ENCODE measurements at places on chromosomes 7 and 10.

- no peaks in the 10 kb centered on the region for H3K4me1 ChIP-seq
- DNase-seq = no peak
- H3K27ac ChIP-seq = no peak overlapping the region
- H3K27me3 ChIP-seq = no peaks in the 10 kb centered on the region
- no peaks in the 10 kb centered on the region for H3K36me3 ChIP-seq
- no peak overlapping the region for H3K4me3 ChIP-seq
Observed at GRCh38 chr7:131905471-131905973, 349.1 kb upstream of the PODXL start.

DNA sequence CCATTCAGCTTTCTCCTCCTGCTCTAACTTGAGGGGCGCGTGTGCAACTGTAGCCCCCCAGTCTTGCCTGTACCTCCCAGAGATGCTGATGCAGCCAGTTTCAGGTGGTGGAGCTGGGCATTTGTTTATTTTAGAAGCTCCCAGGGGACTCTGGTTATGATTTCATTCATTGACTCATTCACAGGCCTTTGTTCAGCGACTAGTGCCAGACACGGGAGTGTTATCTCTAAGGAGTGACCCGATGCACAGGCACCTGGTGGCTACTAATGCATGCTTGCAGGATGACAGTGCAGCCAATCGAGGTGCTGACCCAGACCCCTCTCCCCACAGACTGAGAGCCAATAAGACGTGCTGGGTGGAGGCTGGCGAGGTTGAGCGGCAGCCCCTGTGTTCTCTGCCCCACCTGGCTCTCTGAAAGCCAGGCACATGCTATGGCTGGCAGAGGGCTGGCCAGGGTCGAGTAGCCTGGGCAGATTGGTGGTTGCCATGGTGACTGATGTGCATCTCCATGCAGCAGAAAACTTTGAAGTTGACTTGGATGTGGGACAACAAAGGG, 19.7 kb upstream of the SLC18A2 start:
- no peak overlapping the region for H3K4me3 ChIP-seq
- DNase-seq = no peak
- H3K4me1 ChIP-seq = peaks cover 5% of the 10 kb centered on the region
- no peaks in the 10 kb centered on the region for H3K27me3 ChIP-seq

- no peaks in the 10 kb centered on the region for H3K4me1 ChIP-seq
- H3K27ac ChIP-seq = no peak overlapping the region
- DNase-seq = no peak
Observed at GRCh38 chr10:124057601-124058000, 35.8 kb downstream of the CHST15 start.

DNA sequence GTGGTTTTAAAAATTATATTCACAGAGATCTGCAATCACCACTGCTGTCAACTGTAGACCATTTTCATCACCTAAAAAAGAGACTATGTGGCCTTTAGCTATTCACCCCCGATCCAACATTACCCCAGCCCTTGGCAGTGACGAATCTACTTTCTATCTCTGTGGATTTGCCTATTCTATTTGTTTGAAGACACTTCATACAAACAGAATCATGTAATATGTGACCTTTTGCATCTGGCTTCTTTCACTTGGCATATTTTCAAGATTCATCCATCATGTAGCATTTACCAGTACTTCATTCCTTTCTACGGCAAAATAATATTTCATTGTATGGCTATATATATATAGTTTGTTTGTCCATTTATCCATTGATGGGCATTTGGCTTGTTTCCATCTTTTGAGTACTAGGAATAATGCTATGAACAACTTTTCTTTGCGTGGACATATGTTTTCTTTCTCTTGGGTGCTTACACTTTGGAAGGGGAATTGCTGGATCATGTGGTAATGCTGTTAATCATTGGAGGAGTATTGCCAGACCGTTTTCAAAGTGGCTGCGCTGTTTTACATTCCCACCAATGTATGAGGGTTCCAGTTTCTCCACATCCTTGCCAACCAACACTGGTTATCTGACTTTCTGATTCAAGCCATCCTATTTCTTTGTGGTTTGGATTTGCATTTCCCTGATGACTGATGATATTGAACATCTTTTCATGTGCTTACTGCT, 22.3 kb downstream of the ADAMTS14 start:
- H3K4me3 ChIP-seq = no peak overlapping the region
- no peaks in the 10 kb centered on the region for H3K27me3 ChIP-seq
- no peak overlapping the region for H3K27ac ChIP-seq
- H3K36me3 ChIP-seq = no peaks in the 10 kb centered on the region

DNA sequence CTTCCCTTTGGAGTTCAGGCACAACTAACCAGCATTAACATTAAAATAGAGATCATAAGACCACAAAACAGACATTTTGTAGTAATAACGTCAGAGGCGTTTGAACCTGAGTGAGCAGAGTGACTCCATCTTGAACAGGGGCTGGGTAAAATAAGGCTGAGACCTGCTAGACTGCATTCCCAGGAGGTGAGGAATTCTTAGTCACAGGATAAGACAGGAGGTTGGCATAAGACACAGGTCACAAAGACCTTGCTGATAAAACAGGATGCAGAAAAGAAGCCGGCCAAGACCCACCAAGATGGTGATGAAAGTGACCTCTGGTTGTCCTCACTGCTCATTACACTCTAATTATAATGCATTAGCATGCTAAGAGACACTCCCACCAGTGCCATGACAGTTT, 493.2 kb upstream of the AUTS2 start:
- H3K4me3 ChIP-seq = no peak overlapping the region
- DNase-seq = no peak
- no peaks in the 10 kb centered on the region for H3K27me3 ChIP-seq
- no peak overlapping the region for H3K27ac ChIP-seq
- H3K4me1 ChIP-seq = no peaks in the 10 kb centered on the region

- no peak overlapping the region for H3K4me3 ChIP-seq
- H3K4me1 ChIP-seq = peaks cover 13% of the 10 kb centered on the region
- no peaks in the 10 kb centered on the region for H3K36me3 ChIP-seq
- no peaks in the 10 kb centered on the region for H3K27me3 ChIP-seq
- DNase-seq = no peak
Observed at GRCh38 chr7:124996778-124997177, 67.2 kb upstream of the POT1 start.

DNA sequence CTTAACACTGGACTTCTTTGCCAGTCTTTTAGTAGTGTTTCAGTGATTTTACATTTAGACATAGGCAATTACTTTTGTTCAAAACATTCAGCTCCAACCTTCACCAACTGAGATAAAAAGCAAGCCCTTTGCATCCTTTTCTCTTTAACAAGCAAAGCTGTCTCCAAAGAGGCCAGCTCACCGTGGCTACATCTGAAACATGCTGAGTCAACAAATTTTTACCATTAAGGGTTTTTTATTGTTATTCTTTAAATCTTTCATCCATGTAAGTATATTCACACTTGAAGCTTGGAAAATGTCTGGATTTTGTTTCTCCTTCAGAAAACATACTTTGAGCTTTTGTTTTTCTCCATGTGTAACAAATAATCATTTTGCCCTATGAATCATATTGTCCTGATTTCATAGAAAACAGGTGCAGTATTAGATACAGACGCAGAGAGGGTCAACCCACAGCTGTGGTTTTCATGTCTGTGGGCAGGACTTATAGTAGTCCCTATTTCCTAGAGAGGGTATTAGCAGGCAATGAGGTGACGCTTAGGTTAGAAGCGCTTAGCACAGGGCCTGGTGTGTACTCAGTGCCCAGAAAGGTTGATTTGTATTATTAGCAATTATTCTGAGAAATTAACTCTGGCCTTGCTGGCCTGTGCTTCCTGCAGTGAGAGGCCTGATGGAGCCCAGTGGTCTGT, 99.5 kb downstream of the MKI67 start:
- no peaks in the 10 kb centered on the region for H3K36me3 ChIP-seq
- no peaks in the 10 kb centered on the region for H3K4me1 ChIP-seq
- H3K4me3 ChIP-seq = no peak overlapping the region
- no peaks in the 10 kb centered on the region for H3K27me3 ChIP-seq
- no peak for DNase-seq
- no peak overlapping the region for H3K27ac ChIP-seq

GRCh38 chr7:55130395-55131141, 111.8 kb downstream of the EGFR start:
- H3K4me3 ChIP-seq = peak overlapping the region; percentile 26
- DNase-seq = no peak
- H3K36me3 ChIP-seq = no peaks in the 10 kb centered on the region

DNA sequence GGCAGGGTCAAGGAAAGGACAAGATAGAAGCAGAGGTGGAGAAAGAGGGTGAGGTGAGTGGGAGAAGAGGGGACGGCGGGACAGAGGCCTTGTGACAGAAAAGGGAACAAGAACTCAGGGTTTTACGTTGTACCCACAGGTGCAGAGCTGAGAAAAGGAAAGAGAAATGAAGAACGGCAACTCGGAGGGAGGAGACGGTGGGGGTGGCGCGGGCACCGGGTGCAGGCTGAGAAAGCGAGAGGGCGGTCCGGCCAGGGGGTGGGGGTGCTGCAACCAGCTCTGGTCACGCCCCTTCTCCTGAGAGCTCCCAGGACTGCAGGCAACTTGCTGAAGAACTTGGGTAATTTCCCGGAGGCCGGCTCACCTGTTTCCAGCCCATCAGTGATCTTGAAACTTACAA, 65.3 kb downstream of the CARD11 start:
- DNase-seq = no peak
- H3K27me3 ChIP-seq = no peaks in the 10 kb centered on the region
- no peaks in the 10 kb centered on the region for H3K36me3 ChIP-seq
- peak overlapping the region; percentile 46 for H3K4me3 ChIP-seq

GRCh38 chr10:6141296-6142151, 52.7 kb downstream of the RBM17 start:
- no peak for DNase-seq
- peak overlapping the region; percentile 24 for H3K27ac ChIP-seq
- peaks cover 8% of the 10 kb centered on the region for H3K4me1 ChIP-seq
- no peaks in the 10 kb centered on the region for H3K36me3 ChIP-seq

- no peaks in the 10 kb centered on the region for H3K27me3 ChIP-seq
- no peaks in the 10 kb centered on the region for H3K4me1 ChIP-seq
- no peak overlapping the region for H3K4me3 ChIP-seq
- H3K36me3 ChIP-seq = no peaks in the 10 kb centered on the region
- DNase-seq = no peak
Observed at GRCh38 chr7:36777062-36777461, 52.8 kb upstream of the AOAH start.

DNA sequence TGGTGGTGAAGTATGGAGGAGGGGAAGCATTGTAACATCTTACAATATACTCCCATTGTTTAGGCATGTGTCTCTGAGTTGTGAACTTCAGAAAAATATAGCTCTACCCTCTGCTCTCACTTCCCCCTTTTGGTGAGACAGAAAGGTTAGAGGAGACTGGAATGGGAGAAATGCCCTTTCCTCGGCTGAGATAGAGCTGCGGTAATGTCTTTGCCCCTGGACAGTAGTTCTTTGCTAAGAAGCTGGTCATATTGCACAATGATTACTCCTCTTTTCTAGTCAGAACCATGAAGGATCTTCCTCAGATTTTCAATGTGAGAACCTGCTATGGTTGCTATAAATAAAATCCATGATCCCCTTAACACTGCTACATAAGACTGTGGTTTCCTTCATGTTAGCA, 171.0 kb downstream of the SEM1 start:
- no peak overlapping the region for H3K27ac ChIP-seq
- no peaks in the 10 kb centered on the region for H3K27me3 ChIP-seq
- no peaks in the 10 kb centered on the region for H3K4me1 ChIP-seq
- no peak for DNase-seq
- H3K36me3 ChIP-seq = no peaks in the 10 kb centered on the region
- no peak overlapping the region for H3K4me3 ChIP-seq

DNA sequence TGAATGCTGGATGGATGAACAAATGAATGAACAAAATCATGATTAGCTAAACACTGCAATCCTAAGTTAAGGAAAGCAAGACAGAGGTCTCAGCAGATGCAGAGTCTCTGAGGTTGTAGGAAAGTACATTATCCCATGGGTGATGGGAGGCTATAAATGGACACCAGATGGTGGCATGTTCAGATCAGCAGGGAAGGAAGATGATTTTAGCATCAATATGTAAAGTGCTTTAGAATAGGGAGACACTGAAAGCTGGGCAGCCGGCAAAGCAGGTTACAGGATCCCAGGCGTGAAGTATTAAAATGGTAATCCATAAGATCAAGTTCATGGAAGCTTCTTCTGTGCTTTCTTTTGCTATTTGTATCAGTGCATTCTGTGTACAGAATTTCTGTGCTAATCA, 7.9 kb upstream of the RAPGEF5 start:
- H3K36me3 ChIP-seq = no peaks in the 10 kb centered on the region
- H3K27ac ChIP-seq = no peak overlapping the region
- H3K4me3 ChIP-seq = no peak overlapping the region
- H3K4me1 ChIP-seq = no peaks in the 10 kb centered on the region

- no peak overlapping the region for H3K4me3 ChIP-seq
- H3K27me3 ChIP-seq = no peaks in the 10 kb centered on the region
- no peaks in the 10 kb centered on the region for H3K36me3 ChIP-seq
- no peaks in the 10 kb centered on the region for H3K4me1 ChIP-seq
Observed at GRCh38 chr7:123528265-123528664, 6.1 kb downstream of the IQUB start.

- no peak for DNase-seq
- H3K27ac ChIP-seq = no peak overlapping the region
- no peaks in the 10 kb centered on the region for H3K4me1 ChIP-seq
- no peaks in the 10 kb centered on the region for H3K27me3 ChIP-seq
- H3K4me3 ChIP-seq = no peak overlapping the region
Observed at GRCh38 chr7:44275146-44275545, 50.2 kb downstream of the CAMK2B start.

GRCh38 chr7:88299126-88299525, 7.6 kb downstream of the STEAP4 start:
- no peaks in the 10 kb centered on the region for H3K36me3 ChIP-seq
- H3K4me3 ChIP-seq = no peak overlapping the region
- no peak for DNase-seq
- no peaks in the 10 kb centered on the region for H3K4me1 ChIP-seq
- H3K27me3 ChIP-seq = no peaks in the 10 kb centered on the region

DNA sequence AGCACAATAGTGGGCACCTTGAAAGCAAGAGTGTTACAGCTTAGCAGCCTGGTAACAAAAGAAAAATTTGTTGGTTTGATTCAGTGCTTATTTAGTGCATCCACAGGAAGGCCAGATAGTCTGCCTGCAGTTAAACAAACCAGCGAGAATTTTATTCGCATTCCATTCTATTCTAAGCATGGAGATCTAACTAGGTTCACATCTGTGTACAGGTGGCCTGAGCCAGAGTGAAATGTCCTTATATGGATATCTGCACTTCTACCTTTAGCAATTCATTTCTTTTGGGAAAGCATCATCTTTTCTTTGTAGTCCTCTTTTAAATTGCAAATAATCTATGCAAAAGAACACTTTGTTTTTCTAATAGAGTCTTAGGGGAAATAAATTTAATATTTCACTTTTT, 659.0 kb upstream of the FZD8 start:
- H3K36me3 ChIP-seq = no peaks in the 10 kb centered on the region
- no peak for DNase-seq
- no peaks in the 10 kb centered on the region for H3K27me3 ChIP-seq
- no peak overlapping the region for H3K27ac ChIP-seq
- no peak overlapping the region for H3K4me3 ChIP-seq

DNA sequence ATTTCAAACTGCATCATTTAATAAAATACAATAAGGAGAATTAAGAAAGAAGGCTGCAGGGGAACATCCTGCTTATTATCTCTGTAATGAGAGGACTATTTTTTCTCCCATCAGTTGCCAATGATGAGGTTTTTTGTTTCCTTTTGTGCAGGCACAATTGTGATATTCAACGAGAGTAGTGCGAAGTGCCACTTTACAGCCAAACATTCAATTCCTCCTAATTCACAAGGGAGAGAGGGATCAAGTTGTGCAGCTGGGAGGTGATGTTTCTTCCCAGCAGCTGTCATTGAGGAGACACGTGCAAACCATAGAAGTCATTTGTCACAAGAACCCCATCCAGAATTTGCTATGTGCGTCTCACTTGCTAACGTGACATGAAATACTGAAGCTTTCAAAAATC, 81.6 kb upstream of the ICA1 start:
- H3K27me3 ChIP-seq = no peaks in the 10 kb centered on the region
- no peak overlapping the region for H3K27ac ChIP-seq
- no peak for DNase-seq
- no peaks in the 10 kb centered on the region for H3K36me3 ChIP-seq
